ENCODE measurements at places on chromosomes 6 and 20.

DNA sequence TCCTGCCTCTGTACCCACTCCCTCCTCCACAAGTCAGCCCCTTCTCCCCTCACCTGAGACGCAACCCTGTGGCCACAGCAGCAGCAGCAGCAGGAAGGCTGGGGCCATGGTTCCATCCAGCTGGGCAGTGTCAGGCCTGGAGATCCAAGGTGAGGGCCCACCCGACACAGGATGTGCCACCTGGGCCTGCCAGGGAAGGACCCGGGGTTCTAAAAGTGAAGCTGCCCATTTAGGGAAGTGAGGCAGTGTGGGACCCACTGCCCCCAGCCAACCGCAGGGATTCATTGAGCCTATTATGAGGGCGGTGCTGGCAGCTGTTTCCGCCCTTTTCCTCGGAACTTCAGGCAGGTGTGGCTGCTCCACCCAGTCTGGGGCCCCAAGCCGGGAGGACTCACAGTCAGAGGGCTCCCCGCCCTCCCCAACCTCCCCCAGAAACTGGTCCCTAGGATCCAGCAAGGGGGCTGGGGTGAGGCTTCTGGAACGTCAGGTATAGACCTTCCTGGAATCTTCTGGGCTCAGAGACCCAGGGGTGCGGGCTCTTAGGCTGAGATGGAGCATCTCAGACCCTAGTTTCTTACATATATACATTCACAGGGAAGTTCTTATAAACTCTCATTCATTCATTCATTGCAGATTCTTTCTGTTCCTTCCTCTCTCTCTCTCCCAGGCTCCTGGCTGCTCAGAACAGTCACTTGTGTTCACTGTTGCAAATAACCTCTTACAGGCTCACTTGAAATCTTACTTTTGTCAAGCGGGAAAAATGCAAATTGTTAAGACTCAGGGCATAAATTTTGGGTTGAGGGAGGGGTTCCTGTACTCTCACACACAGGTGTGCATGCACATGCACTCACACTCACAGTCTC lies at the start of gene TREML2:
Gene TREML2 (minus strand): TSS at position 249 of the 863 bp plus-strand sequence. CDS start 141 bp downstream, at position 108.
- peak; percentile 82 for DNase-seq

GRCh38 chr6:105501826-105502344 lies 99.0 kb upstream of the PREP start:
- no peak for DNase-seq

DNA sequence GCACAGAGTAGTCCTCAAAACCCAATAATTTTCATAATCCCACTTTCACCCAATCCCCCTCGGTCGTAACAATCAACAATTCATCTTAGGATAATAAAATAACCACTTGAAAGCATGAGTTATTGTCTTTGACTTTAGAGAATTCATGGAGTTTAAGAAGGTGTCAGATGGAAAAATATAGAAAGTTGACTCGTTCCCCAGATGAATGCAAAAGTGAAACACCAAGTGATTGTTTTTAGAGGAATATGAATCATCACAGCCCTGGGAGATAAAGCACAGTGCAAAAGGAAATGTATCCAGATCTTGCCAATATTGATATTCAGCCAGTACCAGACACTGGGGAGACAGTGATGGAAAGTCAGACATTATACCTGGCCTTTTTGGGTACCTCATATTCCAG lies 860.5 kb downstream of the DHX35 start:
- DNase-seq: no peak

DNA sequence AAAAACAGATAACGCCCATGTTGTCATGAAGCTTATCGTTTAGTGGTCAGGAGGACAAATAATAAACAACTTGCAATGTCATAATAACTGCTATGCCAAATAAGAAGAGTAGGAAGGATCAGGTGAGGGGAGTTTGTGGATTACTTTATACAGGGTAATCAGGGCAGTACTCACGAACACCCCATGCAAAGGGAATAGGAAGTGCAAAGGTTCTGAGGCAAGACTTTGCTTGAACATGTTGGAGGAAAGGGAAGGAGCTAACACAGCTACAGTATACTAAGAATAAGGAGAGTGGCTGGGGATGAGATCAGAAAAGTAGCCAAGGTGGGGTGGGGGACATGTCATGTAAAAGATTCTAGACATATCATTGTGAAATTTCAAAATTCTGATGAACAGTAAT lies 292.0 kb upstream of the RUNX2 start:
- DNase-seq: no peak

- DNase-seq: no peak
These were observed 25.9 kb downstream of the MTO1 start for GRCh38 chr6:73487473-73487872.

- DNase-seq: no peak
These were observed 114.1 kb downstream of the GJA10 start for GRCh38 chr6:90008189-90008907.

- DNase-seq: no peak
These were observed 33.3 kb downstream of the SUN5 start for GRCh38 chr20:32970973-32971300.

DNA sequence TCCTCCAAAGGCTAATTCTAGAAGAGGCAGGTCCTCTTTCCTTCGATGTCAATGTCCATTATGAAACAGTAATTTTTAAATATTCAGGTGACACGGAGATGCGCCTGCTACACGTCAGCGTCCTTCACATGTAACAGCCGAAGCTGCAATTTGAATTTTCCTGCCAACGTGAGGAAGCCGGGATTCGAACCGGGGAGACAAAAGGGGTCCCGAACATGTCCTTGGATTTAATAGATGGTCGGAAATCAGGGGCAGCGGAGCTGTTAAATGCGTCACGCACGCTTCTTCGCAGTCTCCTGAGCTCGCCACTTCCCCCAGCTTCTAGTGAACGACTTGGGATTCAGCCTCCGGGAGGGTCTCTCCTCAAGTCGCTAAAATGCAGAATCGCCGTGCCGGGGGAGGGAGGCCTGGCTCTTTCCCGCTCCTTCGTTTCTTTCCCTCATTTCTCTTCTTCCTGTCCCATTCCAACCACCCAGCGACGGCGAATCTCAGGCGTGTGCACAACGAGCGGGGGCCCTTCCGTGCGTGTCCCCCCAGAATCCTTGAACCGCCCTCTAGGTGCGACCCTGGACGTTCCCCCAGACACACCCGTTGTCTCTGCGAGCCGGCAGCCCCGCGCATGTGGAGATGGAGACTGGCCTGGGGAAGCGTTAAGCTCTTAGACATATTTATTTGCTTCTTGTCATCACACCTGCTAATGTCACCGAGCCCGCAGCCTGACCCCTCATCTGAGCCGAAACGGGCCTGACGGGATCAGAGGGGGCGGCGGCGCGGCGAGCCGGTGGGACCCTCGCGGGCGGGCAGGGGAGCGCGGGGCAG lies 1.3 kb upstream of the FOXC1 start:
- no peak for DNase-seq

GRCh38 chr20:64038565-64039292 lies 2.7 kb downstream of the C20orf204 start:
- peak; percentile 53 for DNase-seq

GRCh38 chr20:8305449-8305978 lies 173.4 kb downstream of the PLCB1 start:
- peak; percentile 20 for DNase-seq

- DNase-seq: peak; percentile 4
These were observed 8.8 kb downstream of the CDKAL1 start for GRCh38 chr6:20542927-20543602.

DNA sequence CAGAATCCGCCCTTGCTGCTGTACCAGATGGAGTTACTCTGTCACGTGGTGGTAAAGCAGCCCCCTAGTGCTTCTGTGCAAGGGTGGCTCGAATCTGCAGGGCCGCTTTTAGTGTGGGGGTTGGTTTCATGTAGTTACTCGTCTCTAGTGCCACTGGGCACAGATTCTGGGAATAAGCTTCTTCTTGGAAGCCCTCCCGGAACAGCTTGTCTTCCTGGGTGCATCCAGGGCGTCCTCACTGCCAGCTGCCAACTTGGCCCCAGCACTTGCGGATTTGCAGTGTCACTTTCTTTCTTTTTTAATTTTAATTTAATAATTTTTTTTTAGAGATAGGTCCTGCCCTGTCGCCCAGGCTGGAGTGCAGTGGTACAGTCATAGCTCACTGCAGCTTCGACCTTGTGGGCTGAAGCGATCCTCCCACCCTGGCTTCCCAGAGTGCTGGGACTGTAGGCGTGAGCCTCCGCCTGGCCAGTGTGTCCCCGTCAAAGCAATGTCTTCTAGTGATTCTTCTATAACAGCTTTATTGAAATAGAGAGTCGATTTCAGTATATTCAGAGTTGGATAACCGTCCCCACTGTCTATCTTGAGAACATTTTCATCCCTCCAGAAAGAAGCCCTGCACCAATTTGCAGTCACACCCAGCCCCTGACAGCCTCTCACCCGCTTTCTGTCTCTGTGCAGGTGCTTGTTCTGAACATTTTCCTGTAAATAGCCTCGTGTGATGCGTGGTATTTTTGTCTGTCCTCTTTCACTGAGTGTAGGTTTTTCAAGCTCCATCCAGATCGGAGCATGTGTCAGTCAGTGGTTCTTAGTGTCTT lies 25.9 kb downstream of the PYGB start:
- DNase-seq: no peak

GRCh38 chr6:75524322-75524972 lies 30.8 kb upstream of the FILIP1 start:
- DNase-seq: no peak

DNA sequence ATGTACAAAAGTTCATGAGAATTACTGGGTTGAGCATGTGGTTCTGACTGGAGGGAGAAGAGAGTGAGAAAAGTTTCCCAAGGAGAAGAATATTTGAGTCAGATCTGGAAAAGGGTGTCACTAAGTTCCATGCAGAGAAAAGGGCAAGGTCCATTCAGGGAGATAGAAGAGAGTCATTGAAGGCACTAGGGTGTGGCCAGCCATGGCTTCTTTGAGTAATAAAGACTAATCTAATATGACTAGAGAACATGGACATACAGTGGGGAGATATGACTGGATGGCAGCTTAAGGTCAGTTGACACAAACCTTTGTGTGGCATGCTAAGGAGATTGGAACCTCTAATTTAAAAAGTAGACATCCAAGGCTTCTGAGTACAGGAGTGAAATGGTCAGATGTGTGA lies 10.7 kb upstream of the SLC17A4 start:
- no peak for DNase-seq

DNA sequence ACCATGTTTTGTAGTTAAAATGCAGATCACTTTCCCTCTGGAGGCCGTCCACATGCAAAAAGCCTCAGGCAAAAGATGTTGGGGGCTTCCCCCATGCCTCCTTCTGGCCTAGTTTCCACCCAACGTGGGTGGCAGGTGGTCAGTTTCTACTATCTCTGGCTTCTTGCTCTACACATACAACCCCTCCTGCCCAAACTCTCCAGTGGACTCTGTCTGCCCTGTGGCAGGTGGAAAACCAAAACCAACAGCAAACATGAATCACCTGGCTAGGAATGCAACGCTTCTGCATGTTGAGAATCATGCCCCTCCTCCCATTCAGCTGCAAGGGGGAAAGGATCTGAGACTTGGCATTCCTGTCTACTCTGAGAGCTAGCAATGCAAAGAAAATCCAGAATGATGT lies 94.8 kb downstream of the MBOAT1 start:
- no peak for DNase-seq

- no peak for DNase-seq
These were observed 931.5 kb upstream of the EPHA7 start for GRCh38 chr6:94350833-94351232.

GRCh38 chr6:32742374-32742773 lies 1.2 kb downstream of the HLA-DQA2 start:
- DNase-seq: no peak

- DNase-seq: peak; percentile 31
These were observed 70.0 kb downstream of the NRSN1 start for GRCh38 chr6:24195836-24196597.

DNA sequence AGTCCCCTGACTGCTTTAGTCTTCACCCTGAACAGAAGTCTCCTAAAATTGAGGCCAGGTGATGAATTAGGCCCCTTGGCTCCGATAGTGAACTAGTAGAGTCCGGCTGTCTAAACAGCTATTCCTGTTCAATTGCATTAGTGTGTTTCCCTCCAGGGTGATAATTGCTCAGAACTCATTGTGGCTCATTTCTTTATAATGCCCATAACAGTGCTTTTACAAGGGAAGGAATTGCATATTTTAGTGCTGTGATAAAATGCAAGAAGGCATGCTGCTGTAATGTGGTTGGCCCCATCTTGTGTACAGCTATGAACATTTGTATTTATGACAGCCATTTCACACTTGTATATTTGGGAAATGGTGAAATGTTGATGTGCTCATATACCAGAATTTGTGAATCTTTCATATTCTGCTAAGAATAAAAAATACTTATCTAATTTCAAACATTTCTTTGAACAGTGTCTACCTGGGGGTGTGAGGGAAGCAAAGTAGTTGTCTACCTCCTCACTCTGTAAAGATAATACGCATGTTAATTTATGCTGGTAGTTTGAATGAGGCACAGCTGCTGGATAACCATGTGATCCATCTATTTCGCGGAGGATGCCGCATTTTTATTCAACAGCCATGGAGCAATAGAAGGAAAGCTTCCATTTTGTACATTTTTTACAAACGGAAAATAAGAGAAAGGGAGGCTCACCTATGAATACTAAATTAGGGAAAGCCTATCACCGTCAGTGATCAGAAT lies 451.4 kb downstream of the NKAIN2 start:
- DNase-seq: no peak

GRCh38 chr6:121686611-121687023 lies 251.2 kb downstream of the GJA1 start:
- no peak for DNase-seq

DNA sequence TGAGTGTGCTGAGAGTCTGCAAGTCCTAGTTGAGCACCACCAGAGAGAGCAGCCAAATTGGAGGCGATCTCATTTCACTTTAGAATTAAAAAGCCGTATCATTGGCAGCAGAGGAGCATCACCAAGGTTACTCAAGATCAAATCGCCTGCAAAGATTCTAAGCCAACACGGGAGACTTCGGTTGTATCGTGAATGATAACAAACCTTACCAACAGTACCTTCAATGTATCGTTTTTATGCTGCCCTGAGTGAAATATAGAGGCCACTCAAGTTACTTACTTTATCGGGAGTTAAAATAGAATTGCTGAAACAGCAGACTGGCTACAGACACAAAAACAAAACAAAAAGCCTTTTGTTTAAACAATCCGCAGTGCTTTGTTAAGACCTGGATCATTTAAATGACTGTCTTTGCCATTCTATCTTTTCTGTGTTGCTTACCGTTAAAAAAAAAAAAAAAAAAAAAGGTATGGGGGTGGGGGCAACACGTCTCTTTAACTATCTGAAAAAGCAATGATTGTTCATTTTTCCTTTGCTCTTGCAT lies 14.2 kb downstream of the NHSL1 start:
- no peak for DNase-seq

DNA sequence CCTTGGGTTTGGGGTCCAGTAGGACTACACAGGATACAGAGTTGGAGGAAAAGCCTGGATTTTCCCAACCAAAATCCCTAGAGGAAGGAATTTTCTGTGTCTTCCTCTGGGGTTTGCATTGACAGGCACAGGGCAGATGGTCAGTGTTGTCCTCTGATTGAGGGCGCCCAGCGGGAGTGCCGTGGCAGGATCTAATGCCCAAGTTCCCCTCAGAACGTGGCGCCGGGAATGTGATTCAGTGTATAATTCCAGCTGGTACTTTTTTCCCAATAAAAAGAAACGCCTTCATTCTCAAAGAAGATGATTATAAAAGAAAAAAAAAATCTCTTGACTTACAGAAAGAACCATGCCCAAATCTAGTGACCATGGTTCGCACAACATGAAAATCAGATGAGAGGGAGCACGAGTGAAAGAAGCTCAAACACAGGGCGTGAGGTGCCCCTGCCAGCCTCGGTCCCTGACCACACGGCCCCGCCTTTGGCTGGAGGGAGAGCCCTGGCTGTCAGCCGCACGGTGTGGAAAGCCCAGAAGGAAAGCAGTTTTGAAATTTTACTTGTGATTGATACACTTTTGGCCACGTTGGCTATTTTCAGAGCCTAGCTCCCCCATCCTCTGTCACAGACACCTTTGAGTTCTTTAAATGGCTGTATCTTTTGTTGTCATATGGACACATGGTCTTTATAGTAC lies 31.6 kb downstream of the VEGFA start:
- DNase-seq: peak; percentile 59
